ENCODE measurements at places on chromosomes 12 and 14. TPM values are rescaled to one million over a fixed set of nuclear protein-coding genes. Genes with fewer than 3 reads are reported as not detected.

Gene LRIG3
- 9.2 TPM for polyA plus RNA-seq

Gene CLEC2B
- 12.2 TPM for polyA plus RNA-seq

Gene PLCZ1
- polyA plus RNA-seq = not detected

Gene SYNDIG1L
- polyA plus RNA-seq = not detected

Gene SOX5
- not detected for polyA plus RNA-seq

Gene KRT72
- not detected for polyA plus RNA-seq

Gene GYS2
- polyA plus RNA-seq = not detected

Gene SPPL3
- polyA plus RNA-seq = 24.8 TPM

Gene SALL2
- 1.3 TPM for polyA plus RNA-seq

Gene TXNDC16
- polyA plus RNA-seq = 1.9 TPM

Gene ASPG
- polyA plus RNA-seq = not detected

Gene SLCO1C1
- not detected for polyA plus RNA-seq

Gene C3AR1
- polyA plus RNA-seq = 0.24 TPM

Gene KRT81
- 0.34 TPM for polyA plus RNA-seq

Gene NKX2-1
- not detected for polyA plus RNA-seq

Gene HOXC4
- 3.1 TPM for polyA plus RNA-seq

Gene C12orf50
- not detected for polyA plus RNA-seq

Gene PRIMA1
- not detected for polyA plus RNA-seq

Data from GM23248 (cell line).